ENCODE measurements at places on chromosomes 5 and 9.
A peak's percentile ranks its signal among the peaks of the same experiment; 100 is the strongest.

GRCh38 chr5:68757006-68757405 is 336.8 kb upstream of the SLC30A5 start:
- DNase-seq = no peak

DNA sequence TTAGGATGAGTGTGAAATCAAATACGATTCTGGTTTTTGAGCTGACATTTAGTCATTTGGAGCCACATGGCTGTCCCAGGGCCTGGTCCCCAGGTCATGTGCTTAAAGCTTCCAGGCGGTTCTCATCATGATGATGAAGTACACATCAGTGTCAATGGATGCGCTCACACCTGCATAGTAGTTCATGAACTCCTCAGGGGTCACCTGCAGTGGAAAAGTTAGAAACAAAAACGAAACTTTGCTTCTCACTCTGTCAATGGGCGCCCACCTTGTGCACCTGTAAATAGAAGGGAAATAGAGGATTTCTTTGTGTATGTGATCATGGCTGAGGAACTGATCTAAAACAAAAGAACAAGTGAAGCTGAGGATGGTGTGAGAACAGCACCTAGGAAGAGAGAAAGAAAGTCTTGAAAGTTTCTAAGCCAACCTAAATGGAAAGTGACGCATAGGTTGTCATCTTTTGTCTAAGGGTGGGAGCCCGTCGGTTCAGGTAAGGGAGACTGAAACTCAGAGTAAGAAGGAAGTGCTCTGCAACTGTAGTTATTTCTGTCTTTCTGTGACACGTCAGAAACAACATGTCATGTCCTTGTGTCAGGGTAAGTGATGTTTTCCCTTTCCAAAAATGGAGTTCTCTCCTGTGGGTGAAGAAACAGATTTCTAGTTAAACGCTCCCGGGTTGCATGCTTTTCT is 33.8 kb downstream of the CAPSL start:
- DNase-seq = no peak

DNA sequence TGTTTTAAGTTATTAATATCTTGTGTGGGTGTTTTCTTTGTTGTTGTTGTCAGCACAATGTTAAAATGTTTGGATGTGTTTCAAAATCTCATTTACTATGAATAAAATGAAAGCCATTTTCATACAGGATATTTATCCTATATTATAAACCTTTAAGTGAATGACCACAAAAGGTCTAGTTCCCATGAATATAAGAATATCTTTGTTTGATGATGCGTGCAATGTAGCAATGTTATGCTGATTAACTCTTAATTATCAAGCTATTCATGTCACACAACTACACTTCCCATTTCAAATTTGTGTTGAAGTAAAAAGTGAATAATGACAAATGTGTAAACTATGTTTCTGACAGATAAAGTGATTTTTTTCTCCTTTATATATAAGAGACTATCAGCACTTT is 59.8 kb downstream of the MEF2C start:
- DNase-seq = no peak

DNA sequence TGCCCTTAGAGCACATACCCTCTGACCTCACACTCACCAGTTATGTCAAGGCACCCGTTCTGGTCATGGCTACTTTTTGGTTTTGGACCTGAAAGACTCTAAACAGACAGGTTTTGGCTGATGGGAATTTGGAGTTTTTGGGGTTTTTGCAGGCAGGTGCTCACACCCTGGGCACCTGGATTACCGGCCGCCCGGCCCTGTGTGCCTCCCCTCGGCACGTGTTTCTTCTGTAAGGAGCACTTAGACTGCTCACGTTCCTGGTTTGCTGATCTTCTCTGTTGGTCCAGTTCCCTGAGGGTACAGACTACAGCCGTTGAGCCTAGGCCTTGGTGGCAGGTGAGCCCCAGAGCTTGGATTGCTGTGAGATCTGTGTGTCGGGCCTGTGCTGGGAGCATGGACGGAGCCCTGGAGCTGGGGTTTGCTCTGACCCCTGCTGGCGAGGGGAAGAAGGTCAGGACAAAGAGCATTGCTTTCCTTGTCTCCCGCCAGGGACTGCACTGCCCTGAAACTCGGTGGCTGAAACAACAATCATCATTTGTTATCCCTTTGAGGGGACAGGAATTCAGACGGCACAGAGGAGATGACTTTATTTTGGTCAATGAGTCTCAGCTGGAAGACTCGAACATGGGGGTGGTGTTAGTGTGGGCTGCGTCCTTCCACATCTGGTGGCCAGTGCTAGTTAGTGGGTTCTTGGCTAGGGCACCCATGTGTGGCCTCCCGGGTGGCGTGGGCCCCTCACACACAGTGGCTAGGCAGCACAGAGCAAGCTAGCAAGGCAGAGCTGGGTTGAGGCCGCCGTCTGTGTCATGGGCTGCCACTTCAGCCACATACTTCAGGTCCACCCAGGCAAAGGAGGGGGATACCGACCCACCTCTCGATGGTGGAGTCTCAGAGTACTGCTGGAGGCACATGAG is 76.4 kb downstream of the EHMT1 start:
- peak; percentile 41 for DNase-seq

DNA sequence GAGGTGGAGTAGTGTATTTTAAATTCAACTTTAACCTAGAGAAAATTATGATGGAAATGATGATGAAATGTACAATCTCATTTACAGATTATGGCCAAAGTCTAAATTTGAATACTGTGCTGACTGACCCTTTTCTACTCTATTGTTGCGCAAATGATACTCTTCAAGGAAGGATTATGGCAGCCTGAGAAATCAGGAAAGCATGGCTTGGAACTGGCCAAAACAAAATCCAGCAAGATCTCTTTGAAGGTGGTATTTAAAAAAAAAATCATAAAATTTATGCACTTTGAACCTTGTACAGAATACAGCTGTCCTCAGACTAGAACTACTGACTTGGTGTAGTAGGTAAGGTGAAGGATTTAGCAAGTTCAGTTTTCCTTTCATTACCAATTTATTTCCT is 105.3 kb downstream of the NDUFAF2 start:
- DNase-seq = no peak

DNA sequence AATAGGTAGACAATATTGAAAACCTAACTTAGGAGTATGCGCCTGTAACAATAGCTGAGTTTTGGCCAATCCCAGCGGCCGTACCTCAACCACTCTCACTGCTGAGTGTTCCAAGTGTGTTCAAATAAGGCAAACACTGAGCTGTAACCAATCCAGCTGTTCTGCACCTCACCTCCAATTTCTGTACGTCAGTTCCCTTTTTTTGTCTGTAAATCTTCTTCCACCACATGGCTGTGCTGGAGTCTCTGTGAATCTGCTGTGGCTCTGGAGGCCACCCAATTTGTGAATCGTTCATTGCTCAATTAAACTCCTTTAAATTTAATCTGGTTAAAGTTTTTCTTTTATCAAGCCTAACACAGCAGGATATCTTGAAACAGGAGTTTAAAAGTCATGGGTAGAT is 116.3 kb downstream of the SLC28A3 start:
- DNase-seq = no peak

DNA sequence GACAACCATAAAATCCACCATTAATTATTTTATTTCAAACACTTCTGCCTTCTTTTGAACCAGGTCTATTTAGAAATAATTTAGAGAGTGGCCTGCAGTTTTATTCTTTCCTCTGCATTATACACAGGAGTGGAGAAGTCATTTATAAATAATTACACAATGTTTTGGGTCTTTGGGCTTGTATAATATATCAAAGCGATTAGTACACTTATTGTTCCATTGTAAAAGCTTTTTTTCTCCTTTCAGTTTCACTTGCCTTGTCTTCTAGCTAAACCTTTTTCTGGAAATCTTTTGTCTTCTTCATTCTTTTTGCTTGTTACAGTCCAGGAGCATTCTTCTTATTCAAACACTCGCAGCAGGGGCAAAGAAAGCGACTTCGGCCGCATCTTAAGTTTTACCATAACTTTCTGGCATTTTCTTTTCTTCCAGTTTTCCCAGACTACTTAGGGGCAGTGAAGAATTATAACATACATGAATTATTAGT is 7.3 kb upstream of the NEUROG1 start:
- DNase-seq = no peak

- no peak for DNase-seq
Observed at GRCh38 chr9:128145951-128146351, 3.3 kb upstream of the LCN2 start.

- no peak for DNase-seq
Observed at GRCh38 chr9:91302831-91303230, 58.9 kb downstream of the AUH start.

DNA sequence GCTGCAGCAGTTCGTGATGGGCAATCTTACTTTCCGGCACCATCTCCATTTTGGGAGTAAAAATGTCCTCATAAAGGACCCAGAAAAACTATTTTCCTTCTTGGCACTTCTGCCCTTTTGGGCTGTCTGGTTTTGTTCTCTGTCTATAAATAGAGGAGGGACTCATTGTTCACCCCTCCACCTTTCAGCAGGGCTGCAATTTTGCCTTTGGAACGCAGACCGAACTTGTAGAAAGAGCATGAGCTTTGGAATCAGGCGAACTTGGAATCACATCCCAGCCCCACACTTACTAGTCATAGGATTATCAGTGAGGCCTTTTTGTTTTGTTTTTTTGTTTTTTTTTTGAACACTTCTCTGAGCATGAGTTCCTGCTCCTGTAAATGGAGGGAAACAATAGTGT is 178.1 kb upstream of the IL12B start:
- no peak for DNase-seq

DNA sequence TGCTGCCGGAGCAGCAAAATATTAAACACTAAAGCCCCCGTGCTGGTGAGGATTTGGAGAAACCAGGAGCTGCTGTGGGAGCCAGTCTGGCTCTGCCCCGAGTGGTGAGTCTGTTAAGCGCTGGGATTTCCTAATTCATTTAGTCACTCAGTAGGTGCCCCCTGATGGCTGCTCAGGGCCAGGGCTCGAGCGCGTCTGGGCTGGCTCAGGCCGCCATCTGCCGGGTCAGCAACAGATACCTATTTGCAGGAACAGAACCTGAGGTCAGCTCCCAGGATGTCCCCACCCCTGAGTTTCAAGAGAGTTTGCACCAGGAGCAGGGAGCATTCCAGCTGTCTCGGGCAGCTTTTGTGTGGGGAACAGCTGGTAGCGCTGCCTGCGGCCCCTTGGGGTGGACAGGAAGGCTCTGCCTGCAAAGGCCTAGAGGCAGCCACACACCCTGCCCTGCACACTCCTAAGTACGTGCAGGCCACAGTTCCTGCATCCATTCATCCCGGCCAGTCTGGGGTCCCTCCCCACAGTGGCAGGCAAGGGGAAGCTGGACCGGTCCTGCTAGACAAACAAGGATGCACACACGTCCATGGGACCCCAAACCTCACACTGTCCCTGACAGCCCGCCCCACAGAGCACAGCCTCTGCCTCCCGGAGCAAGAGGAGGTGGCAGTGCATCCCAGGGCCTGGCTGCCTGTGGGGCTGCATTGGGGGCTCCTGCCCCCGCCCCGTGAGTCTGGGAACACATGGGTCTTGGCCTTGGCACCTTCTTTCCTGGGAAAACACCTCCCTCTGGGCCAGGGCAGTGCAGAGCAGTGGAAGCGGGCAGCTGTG is 83.7 kb downstream of the ADAMTS2 start:
- no peak for DNase-seq

GRCh38 chr9:124008303-124008693 is 3.3 kb upstream of the LHX2 start:
- no peak for DNase-seq

DNA sequence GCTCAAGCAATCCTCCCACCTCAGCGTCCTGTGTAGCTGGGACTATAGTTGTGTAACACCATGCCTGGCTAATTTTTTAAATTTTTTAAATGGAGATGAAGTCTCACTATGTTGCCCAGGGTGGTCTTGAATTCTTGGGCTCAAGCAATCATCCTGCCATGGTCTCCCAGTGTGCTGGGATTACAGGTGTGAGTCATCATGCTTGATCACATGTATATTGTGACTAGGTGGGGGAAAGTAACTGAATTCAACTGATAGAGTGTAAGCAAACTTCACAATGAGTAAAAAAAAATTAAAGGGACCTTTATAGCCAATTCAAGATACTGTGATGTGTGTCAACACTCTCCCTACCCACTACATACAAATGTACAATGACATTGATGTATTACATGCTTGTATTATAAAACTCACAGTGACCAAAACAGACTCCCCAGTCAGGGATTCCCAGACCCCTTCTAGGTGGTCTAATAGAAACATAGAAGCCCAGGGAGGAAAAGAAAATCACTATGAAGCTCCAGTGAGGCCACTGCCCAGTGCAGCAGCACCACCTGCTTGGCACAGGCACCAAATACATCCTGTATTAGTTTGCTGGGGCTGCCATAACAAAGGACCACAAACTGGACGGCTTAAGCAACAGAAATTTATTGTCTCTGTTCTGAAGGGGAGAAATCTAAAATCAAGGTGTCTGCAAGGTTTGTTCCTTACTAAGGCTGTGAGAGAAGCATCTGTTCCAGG is 8.8 kb downstream of the PLGRKT start:
- no peak for DNase-seq

DNA sequence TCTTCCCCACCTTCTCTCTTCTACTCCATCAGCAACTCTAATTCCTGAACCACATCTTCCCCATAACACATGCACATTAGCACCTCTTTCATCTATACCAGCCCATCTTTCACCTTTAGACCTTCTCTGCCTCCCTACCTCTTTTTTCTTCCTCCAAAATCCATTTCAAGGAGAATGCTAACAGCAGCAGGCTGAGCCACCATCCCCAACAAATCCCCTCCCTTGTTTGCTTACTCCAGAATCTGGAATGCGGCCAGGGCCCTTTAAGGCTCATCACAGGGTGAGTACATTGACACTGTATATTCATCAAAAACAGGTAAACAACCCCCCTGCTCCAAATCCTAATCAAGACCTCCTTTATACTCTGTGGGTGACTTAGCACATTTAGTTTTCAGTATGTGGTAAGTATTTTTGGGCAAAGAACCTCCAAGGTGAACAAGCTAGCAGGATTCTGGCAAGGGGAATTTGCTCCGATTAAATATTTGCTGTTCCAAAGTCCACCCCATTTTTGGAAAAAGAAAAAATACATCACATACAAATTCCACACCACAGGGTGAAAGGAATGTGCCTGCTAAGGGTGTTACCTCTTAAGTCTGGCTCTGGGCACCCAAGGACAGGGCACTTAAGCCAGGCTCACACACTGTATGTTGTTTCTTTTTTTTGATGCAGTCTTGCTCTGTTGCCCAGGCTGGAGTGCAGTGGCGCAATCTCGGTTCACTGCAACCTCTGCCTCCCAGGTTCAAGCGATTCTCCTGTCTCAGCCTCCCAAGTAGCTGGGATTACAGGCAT is 71.4 kb downstream of the SERINC5 start:
- no peak for DNase-seq

GRCh38 chr5:93164690-93165089 is 416.3 kb downstream of the NR2F1-AS1 start:
- no peak for DNase-seq

All from dorsolateral prefrontal cortex (tissue), 122 donors.